GM12891 (cell line): ENCODE measurements at places on chromosomes 5 and 9.

DNA sequence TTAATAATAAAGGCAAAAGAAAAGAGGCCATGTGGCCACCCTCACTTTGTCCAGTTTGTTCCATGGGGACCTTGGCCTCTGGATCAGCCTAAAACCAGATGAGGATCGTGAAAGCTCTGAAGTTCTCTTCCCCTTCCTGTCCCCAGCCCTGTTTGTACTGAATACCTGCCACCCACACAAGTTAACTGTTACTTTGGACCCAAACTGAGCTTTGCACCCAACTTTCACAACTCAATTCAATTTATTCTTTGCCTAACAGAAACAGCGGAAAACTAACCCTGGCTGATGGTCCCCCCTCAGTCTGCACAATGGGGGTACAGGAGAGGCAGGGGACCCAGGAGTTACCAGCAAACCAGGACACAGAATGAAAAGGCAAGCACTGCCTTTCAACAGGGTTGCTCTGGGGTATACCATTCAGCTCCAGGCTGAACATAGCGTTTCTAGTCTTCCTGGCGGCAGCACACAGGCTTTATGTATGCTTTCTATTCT, 28.2 kb downstream of the ABCA1 start:
- DNase-seq, result no peak

DNA sequence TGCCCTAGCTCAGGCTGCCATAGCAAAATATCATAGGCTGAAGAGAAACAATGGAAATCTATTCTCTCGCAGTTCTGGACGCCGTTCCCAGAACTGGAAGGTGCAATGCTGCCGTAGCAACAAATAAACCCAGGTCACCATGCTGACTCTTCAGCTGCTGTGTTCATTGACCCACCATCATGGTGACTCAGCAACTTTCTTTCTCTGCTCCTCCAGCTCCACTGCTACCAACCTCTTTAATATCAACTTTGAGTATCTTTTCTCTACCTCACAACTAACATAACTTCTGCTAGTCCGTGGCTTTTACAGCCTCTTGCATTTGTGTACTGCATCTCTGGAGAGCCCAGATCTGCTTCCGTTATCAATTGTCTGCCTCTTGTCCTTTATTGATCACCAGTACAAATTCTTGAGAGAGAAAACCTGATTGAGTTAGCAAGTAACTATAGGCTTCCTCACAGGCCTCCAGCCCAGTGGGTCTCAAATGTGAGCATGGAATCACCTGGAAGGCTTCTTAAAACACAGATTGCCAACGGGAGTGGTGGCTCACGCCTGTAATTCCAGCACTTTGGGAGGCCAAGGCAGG, 47.3 kb upstream of the SLC30A5 start:
- DNase-seq, result no peak

DNA sequence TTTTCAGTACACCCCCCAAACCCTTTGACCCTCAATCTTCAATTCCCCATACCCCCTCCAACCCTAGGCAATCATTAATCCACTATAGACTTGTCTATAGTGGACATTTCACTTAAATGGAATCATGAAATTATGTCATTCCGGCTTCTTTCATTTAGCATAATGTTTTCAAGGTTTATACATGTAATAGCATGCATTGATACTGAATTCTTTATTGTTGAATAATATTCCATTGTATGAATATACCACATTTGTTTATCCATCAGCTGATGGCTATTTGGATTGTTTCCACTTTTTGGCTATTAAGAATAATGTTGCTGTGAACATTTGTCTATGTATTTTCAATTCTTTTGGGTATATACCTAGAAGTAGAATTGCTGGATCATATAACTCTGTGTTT, 238.8 kb downstream of the PDE4D start:
- no peak for DNase-seq

DNA sequence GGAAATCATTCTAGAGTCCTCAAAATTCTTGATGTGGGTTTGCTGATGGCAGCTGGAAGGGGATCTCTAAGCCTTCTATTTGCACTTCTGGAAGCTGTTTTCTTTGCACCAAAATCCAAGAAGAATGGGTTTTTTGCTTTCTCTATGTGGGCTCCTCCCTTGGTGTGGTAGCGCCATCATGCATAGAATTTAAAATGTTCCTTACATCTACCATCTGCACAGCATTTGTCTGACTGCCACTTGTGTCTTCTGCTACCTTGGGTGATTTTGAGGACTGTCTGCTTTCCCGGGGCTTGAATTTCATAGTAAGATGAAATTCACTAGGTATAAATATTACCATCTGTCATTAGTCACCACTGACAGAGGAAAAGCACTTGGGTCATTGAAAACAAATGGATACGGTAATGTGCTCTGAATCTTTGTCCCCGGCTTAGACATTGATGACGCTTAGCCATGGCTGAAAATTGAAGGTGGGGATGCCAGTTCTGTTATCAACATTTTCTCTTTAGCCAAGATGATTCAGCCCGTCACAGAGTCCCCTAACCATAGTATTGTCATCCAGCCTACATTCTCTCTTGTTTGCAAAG, 30.0 kb downstream of the SNX30 start:
- no peak for DNase-seq

DNA sequence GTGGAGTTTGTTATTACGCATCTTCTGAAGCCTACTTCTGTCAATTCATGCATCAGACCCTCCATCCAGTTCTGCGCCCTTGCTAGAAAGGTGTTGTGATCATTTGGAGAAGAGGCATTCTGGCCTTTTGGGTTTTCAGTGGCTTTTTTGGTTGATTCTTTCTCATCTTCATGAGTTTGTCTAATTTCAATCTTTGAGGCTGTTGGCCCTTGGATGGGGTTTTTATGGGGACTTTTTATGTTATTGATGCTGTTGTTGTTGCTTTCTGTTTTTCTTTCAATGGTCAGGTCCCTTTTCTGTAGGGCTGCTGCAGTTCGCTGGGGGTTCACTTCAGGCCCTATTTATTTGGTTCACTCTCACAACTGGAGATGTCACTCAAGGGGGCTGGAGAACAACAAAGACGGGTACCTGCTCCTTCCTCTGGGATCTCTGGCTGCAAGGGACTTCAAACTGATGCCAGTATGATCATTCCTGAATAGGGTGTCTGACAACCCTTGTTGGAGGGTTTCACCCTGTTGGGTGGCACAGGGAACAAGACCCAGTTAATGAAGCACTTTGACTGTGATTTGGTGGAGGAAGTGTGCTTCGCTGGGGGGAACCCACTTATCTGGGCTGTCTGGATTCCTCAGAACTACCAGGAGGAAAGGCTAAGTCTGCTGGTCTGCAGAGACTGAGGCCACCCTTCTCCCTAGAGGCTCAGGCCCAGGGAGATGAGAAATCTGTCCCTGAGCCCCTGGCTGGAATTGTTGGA, 226.7 kb upstream of the PTGER4 start:
- DNase-seq, result no peak

GRCh38 chr9:87010626-87011025, 63.3 kb upstream of the GAS1 start:
- no peak for DNase-seq

DNA sequence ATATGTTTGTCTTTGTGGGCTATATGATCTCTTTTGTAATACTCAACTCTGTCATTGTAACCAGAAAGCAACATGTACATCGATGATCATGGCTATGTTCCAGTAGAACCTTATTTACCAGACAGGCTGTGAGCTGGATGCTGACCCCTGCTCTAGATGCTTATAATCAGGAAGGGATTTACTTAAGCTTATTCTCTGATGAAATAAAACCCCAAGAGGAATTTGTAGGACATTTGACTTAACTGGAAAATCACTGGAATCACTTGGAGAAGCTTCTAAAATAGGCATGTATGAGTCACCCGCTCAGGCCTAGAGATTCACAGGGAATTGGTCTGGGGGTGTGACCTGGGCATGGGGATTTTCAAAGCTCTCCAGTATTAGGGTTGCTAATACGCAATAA, 285.8 kb upstream of the ZNF608 start:
- no peak for DNase-seq

GRCh38 chr9:85610074-85610860, 131.5 kb downstream of the AGTPBP1 start:
- peak; percentile 23 for DNase-seq

- DNase-seq, result no peak
Observed at GRCh38 chr5:173320259-173320658, 8.0 kb downstream of the STC2 start.

- no peak for DNase-seq
Observed at GRCh38 chr5:146290318-146290717, 48.3 kb upstream of the POU4F3 start.

GRCh38 chr9:84381508-84381907, 41.0 kb upstream of the SLC28A3 start:
- DNase-seq, result no peak

DNA sequence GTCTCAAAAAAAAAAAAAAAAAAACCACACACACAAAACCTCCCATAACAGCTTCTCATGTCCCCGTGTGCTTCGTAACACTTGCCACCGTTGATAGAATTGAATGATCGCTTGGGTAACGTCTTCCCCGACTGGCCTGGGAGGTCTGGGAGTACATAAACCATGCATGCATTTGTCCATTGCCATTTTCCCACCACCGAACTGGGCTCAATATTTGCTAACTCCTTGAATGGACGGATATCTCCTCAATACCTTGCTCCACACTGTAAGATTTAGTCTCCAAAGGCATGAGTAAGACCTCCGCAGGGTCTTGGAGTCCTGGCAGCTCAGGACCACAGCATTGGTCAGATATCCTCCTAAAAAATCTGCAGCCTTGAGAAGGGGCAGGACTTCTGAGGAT, 3.2 kb upstream of the P4HA2 start:
- no peak for DNase-seq

DNA sequence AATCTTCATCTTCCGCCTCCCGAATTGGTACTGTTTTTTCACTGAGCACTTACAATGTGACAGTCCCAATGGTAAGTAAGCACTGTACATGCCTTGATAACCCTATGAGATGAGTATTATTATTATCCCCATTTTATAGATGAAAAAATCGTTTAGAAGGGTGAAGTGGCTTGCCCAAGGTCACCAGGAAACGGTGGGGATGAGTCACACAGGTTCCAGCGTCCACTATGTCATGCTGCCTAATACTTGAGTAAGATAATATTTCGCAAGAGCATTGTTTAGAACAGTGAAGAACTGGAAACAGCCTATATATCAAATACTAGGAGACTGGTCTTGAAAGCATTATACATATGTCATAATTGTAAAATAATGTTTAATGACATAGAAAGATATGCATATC, 12.9 kb downstream of the HAND1 start:
- DNase-seq, result no peak

- no peak for DNase-seq
Observed at GRCh38 chr5:155897761-155898160, 429.2 kb upstream of the SGCD start.

DNA sequence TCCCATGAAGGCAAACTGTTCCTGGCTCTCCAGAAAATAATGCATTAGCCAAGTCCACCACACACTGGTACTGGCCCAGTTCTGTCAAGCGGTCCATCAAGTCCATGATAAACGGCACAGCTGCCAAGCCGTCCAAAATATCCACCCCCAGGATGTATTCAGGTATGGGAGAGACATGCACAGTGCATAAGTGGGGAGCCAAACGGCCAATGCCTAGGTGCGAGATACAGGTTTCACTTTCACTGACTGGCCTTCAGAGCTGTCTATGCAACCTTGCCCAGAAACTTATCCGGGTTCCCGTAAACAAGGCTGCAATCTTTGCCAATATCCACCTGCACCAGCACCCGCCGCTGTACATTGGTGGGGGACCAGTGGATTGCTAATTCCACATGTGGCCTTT, 795.8 kb downstream of the EFNA5 start:
- DNase-seq, result no peak

DNA sequence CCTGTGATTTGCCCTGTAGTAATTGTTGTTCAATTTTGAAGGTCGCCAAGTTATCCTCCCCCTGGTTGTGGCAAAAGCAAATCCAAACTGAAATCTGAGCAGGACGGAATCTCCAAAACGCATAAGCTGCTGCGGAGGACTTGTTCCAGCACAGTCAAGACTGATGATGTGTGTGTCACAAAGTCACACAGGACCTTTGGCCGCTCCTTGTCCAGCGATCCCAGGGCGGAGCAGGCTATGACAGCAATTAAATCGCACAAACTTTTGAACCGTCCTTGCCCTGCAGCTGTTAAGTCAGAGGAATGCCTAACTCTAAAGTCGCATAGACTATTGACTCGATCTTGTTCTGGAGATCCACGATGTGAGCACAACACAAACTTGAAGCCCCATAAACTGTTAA, 128.4 kb downstream of the PARP8 start:
- no peak for DNase-seq

- DNase-seq, result no peak
Observed at GRCh38 chr5:124606093-124606492, 140.3 kb downstream of the ZNF608 start.

DNA sequence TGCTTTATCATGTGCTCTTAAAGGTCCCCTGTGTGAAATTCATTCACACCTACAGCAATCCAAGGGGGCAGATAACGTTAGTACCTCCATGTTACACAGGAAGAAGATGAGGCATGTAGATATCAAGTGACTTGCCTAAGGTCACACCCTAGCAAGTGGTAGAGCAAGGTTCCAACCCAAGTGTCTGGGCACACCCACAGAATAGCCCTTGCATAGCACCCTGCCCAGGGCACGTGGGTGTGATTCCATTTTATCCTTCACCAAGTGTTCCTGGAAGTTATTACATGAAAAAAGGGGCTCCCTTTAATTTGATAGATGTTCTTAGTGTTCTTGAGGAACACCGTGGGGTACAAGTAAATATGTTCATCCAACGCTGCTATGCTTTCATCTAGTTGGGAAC, 4.9 kb downstream of the TMEM171 start:
- DNase-seq, result no peak

DNA sequence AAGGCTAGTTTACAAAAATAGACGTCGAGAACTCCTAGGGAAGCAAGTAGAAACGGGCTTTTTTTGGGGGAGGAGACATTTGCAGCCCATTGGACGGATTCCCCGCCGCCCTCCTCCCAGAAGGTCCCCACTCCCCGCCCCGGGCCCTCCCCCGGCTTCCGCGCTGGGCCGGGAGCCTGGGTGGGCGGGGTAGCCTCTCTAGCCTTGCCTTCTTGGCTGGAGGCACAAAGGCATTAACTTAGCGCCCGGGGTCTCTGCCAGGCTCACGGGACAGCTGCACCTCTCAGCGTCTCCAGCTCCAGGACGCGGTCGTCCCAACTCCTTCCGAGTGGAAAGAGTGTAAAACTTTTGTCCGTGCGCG, at the start of gene DMRTA1:
Gene DMRTA1 (plus strand): TSS at position 236 of the 361 bp plus-strand sequence. CDS start 242 bp downstream, outside the sequence.
- no peak for DNase-seq

DNA sequence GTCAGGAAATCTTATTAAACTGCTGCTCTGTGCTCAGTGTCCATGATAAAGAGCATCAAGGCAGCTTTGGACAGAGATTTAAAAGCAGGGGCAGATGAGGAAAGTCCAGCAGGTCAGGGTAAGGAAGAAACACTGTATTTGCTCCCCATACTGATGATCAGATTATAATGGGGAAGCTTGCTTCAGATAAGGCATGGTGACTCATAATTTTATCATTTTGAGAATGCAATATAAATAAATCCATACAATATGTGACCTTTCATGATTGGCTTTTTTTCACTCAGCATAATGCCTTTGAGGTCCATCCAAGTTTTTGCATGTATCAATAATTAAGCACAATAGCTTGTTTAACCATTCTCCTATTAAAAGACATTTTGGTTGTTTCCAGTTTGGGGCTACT, 48.1 kb upstream of the LHFPL2 start:
- no peak for DNase-seq

GRCh38 chr5:50672663-50673062, 6.2 kb downstream of the PARP8 start:
- DNase-seq, result no peak

GRCh38 chr9:99071313-99072039, 33.4 kb upstream of the TGFBR1 start:
- no peak for DNase-seq

- no peak for DNase-seq
Observed at GRCh38 chr9:128375865-128376264, 4.7 kb downstream of the URM1 start.
